ENCODE measurements at places on chromosomes 12 and 14. TPM values are rescaled to one million over a fixed set of nuclear protein-coding genes. Genes with fewer than 3 reads are reported as not detected.

The RIPK3 gene
- polyA plus RNA-seq, result 11.7 TPM

The CIROP gene
- polyA plus RNA-seq, result not detected

The PRICKLE1 gene
- not detected for polyA plus RNA-seq

The MUCL1 gene
- polyA plus RNA-seq, result not detected

The PYGL gene
- polyA plus RNA-seq, result not detected

The GPD1 gene
- not detected for polyA plus RNA-seq

The TBX3 gene
- polyA plus RNA-seq, result not detected

The POTEM gene
- not detected for polyA plus RNA-seq
